ENCODE measurements at places on chromosomes 7 and 10.

- no peak for DNase-seq
Observed at GRCh38 chr10:74593470-74593869, 232.9 kb upstream of the KAT6B start.

DNA sequence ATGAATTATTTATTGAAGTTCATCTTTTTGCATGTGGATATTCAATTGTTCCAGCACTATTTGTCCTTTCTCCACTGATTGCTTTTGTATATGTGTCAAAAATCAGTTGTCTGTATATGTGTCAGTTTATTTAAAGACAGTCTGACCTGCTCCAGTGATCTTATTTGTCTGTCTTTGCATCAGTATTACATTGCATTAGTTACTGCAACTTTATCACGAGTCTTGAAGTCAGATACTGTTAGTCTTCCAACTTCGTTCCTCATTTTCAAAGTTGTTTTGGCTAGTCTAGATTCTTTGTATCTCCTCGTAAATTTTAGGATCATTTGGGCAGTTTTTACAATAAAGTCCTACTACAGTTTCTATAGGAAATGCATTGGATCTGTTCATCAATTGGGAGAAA, 166.4 kb downstream of the CELF2 start:
- DNase-seq: no peak

DNA sequence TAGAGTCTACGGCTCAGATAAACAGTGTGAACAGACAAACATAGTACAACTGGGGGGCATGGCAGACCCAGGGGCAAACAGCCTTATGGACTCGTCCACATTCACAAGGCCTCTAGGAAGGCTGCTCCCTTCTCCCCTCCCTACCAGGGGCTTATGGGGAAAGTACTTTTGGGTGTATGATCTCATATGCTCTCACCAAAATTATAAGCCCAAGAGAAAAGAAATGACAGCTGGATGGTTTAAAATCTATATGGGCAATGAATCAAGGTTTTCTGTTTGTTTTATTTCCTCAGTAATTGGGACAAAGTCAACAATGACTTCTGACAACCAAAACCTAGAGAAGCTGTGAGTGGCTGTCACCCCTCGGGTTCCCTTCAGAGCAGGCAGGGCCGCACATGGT, 144.4 kb downstream of the PKD1L1 start:
- DNase-seq: no peak

DNA sequence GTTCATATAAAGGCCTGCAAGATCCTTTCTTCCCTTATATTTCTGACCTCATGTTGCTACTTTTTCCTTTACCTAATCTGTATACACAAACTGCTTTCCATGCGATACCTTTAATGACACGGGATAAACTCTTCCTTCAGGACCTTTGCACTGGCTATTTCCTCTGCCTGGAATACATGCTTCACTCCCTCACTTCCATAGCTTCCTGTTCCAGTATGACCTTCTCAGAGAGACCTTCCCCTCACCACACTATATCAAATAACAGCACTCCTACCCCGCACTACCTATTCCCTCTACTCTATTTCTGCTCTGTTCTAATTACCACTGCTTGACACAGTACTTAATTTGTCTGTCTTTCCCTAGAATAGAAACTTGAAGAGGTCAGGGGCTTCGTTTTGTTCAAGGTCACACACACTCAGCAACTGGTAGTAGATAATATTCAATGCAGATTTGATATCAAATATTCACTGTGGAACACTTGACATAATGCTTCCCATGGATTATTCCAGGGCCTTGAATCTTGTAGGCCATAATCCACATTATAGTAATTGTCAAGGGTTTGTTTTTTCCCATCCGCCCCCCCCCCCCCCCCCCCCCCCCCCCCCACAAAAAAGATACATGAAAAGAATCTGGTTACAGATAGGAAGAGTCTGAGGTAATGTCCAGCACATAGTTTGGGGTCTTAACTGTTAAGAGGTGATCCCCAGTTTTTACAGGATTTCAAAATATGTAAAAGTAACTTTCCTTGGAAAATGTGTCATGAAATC, 11.1 kb downstream of the SYPL1 start:
- no peak for DNase-seq

GRCh38 chr7:17015598-17016031, 133.8 kb upstream of the AGR3 start:
- DNase-seq: no peak

DNA sequence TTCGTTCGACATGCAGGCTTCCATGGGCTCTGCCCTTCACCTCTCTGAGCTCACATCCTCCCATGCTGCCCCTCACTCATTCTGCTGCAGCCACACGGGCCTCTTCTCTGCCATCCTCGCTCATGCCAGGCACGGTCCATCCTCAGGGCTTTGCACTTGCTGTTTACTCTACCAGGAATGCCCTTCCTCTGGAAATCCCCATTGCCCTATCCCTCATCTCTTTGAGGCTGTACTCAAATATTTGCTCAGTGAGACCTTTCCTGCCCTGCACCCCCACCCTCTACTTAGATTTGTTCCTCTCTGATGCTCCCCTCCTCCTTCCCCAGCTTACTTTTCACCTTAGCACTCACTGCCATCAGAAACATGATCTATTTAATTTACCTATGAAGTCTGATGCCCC, 107.0 kb upstream of the ZNF716 start:
- no peak for DNase-seq

GRCh38 chr7:73436031-73436929, 2.7 kb downstream of the FZD9 start:
- DNase-seq: no peak

All from stimulated activated CD4-positive, alpha-beta T cell treated with anti-CD3 and anti-CD28 coated beads, Interleukin-15, amount 100 ng/mL, for 48 hours (primary cell).